SW 1271 (cell line): ENCODE measurements at places on chromosomes 2 and 18.
A peak's percentile ranks its signal among the peaks of the same experiment; 100 is the strongest.

- DNase-seq, result no peak
Measured at GRCh38 chr2:105294046-105294445, 35.5 kb downstream of the TGFBRAP1 start.

- DNase-seq, result no peak
Measured at GRCh38 chr2:127277028-127277427, 16.9 kb downstream of the ERCC3 start.

DNA sequence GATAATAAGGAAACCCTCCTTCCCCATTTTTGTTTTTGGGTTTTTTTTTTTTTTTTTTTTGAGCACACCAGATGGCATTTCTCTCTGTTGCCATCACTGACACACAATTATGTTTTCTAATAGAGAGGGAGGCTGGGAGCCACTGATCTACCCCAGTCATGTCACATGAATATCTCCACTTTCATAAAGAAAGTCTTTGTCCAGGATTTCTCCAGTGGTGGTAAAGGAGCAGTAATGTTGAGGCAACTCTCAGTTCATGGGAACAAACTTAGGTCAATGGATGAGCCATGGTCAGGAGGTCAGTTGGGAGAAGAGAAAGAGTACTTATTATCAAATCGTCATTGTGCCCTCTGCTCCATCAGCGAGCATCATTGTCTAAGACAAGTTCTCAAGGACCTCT, 603.7 kb downstream of the ARHGAP15 start:
- no peak for DNase-seq

- DNase-seq, result no peak
Measured at GRCh38 chr2:203097735-203098134, 83.1 kb downstream of the NBEAL1 start.

GRCh38 chr2:10897956-10898355, 13.8 kb upstream of the KCNF1 start:
- DNase-seq, result no peak

- no peak for DNase-seq
Measured at GRCh38 chr2:6071519-6071918, 379.3 kb downstream of the SOX11 start.

DNA sequence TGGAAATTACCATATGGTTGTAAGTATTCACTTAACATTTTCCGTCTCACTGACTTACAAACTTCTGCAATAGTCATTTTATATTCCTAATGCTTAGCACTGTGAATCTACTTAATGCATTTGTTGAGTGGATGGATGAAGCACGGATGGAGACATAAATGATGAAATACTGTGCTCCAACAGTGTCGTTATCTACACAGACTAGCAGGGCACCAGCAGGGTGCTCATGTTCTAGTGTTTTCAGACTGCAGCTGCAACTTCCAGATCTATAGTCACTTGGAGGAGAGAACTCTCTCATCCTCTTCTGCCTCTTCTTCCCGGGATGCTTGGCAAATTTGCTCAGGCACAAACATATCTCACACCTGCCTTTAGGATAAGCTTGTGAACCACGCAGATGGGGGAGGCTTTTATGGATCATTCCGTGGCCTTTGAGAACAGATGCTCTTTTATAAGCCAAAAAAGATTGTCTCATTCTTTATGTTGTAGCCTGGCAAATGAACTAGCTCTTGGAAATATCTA, 797.7 kb downstream of the MBD2 start:
- DNase-seq, result no peak

DNA sequence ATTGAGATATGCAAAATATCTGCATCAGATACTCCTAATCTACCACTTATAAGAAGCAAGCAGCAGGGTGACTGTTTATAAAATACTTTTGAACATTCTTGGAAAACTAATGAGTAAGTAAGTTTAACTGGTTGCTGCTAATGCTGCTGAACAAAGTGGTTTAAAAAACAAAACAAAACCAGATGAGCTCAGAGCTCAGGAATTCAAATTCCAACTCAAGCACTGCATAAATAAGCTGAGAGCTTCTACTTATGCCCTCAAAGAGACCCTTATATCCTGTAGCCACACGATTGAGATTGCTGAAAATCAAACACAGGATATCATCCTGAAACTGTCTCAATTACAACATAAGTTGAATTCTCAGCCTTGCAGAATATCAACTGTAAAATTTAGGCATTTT, 62.3 kb upstream of the NYAP2 start:
- DNase-seq, result peak; percentile 3

DNA sequence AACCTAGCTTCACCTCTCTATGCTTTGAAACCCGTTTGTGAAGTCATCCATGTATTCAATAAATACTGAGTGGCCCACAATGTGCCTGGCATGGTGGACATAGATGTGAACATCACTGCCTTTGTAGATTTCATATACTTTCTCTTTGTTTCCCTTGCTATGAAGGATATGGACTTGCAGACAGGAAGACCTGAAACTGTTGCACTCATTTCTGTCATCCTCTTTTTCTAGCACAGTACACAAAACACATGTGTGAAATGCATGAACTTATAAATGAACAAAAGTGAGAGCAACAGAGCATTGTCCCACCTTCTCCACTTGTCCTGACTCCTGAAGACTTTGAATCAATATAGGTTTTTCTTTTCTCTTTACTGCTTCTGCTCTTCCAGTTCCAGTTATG, 249.4 kb upstream of the LINC00305 start:
- DNase-seq, result no peak

DNA sequence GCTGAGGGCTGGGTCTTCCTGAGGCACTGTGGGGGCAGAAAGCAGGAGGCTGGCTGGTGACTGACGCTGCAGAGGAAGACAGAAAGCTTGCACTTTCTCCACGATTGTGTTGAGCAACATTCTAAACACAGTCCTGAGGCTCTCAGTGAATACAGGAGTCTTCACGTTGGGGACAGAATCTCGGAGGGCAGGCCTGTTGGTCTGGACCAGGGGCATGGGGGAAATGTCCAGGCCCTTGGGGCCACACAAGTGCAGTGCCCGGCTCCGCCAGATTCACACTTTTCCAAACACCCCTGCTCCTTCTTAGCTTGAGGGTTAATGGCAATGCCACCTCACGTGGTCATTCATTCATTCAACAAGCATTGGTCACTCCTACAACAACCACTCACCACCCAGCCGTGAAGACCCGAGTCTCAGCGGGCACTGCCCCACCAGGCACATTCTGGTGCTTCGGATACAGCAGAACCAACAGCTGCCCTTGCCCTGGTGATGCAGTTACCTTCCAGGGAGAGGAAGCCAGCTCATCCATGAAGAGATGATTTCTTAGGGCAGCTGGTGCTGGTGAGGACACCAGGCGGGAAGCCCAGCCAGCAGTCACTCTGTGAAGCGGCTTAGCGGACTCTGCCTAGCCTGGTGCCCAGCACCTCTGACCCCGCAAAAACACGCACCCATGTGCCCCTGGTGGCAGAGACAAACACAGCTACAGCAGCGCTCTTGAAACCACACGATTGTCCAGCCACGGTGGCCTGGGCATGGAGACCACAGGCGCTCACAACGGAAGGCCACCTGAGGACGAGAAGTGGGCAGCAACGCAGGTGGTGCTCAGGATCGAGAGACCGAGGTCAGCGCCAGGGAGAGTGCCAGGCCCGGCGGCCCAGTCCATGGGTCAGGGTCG, 10.9 kb upstream of the GPC1 start:
- DNase-seq, result no peak

DNA sequence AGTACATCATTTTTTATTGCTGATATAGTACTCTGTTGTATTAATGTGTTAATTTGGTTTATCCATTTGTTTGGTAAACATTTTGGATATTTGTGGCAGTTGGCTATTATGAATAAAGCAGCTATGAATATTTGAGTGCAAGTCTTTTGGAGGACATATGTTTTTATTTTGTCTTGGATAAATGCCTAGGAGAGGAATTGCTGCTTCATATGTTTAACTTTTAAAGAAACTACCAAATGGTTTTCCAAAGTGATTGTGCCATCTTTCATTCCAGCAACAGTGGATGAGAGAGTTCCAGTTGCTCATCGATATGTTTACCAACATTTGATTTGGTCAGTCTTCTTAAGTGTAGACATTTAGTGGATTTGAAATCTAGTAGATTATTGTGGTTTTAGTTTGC, 51.8 kb downstream of the MERTK start:
- no peak for DNase-seq

- no peak for DNase-seq
Measured at GRCh38 chr2:84735389-84735788, 145.5 kb downstream of the TRABD2A start.

DNA sequence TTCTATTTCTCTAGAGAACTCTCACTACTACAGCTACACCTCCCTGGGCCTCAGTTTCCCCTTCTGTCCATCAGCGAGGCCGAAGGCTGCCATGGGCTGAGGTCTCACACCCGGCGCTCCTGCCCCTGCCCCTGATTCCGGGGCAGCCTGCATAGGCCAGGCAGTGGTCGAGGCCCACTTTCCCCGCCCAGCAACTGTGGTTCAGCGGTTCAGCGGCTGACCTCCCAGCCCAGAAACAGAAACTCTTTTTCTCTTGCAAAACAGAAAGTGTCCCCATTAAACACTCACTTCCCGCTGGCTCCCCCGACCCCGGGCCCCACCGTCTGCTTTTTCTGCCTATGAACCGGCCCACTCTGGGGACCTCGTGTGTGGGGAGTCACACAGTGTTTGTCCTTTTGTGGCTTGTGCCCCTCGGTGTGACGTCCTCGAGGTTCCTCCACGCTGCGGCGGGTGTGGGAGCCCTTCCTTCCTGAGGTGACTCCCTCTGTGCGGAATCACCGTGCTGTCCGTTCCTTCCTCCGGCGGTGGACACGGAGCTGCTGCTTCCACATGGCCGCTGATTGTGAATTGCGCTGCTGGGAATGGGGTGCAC, 16.0 kb downstream of the PDCD1 start:
- no peak for DNase-seq

DNA sequence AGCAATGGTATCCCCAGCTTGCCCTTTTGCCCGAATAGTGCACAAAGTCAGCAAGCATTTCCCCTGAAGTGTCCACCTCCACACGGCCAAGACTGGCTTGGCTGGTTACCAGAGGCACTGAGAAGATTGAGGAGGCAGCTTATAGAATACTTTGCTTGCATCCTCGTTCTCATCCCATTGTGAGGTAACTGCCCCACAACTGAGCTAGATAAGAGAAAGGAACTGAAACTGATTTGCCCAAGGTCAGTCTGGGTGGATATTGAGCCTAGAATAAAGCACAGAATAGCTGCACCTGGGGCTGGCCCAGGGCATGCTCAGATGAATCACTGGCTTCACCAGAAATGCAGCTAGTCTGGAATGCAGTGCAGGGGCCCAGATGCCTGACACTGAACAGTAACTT, 32.7 kb upstream of the MAP4K3 start:
- no peak for DNase-seq

DNA sequence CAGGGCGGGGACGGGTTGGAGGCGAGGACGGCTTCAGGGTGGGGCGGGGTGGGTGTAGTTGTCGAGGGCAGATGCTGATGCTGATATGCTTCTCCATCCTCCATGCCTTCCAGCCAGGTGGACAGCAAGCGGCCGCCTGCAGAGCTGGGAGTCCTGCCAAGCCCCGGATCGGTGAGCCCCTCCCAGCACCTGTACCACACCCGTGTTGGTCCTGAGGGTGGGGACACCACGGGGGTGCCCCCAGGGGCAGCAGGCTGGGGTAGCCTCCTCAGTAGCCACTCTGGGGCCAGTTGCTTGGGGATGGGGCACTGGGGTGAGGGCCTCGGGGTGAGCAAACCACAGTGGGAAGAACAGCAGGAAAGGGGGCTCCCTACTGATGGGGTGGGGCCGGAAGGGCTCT, 2.6 kb downstream of the ANO7 start:
- no peak for DNase-seq

DNA sequence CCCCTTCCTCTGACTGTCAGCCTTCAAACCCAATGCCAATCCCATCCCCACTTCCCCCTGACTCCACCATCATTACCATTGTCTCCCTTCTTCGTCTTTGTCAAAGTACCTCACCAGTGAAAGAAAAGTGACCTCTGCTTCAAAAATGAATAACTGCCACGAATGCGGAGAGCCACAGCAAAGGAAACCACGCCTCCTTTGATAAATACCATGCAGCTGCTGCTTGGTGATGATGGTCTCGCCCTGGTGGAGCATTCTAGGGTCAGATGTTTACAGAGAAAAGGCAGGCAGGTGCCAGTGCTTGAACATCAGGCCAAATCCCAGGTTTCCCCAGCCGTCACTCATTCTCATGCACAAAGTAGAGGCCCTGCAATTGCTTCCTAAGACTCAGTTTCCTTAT, 162.2 kb downstream of the BCL11A start:
- DNase-seq, result no peak

DNA sequence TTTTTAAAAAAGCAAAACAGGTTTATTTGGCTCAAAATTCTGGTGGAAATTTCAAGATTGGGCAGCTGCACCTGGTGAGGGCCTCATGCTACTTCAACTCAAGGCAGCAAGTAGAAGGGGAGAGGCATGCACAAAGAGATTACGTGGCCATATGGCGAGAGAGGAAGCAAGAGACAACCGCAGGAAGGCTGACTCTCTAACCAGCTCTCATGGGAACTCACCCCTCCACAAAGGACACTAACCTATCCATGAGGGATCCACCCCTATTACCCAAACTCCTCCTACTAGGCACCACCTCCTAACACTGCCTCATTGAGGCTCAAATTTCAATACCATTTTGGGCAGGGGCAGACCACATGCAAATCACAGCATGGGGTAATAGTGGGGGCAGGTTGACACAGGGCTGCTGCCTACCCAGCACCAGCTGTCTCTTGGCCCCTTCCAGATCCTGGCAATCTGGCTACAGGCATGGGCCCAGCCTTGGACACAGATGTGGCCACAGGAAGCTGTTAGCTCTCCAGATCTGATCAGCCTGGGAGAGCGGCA, 2.0 kb upstream of the CAPN10 start:
- DNase-seq, result peak; percentile 11

GRCh38 chr2:19541884-19542283, 183.5 kb upstream of the OSR1 start:
- peak; percentile 17 for DNase-seq

DNA sequence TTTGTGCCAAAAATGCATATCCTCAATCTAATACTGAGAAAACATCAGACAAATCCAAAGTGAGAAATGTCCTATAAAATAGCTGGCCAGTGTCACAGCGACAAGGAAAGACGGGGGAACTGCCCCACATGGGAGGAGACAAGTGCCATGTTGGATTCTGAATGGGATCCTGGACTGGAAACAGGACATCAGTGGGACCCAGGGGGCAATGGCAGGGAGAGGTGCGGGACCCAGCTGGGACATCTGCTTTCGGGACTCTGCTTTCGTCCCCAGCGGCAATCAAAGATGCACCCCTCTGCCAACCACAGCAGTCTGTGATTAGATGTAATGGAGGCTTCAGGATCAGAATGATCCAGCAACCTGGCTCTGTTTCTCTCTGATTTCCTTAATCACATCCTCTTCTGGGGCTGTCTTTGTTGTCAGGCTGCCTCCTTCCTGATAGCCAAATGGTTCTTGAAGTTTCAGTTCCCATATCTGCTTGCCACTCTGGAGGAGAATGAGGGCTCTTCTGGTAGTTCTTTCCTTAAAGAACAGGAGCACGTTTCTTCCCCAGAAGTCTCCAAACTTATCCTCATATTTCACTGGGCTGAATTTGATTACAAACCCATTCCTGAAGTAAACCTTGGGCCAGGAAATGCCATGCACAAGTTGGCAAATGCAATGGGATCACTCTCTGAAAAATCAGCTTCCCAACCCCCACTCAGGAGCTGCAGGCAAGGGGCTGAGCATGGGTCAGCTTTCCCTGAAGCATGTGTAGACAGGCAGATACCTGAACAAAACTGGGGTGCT, 13.6 kb upstream of the PROC start:
- no peak for DNase-seq

GRCh38 chr18:2978661-2979106, 34.3 kb downstream of the LPIN2 start:
- DNase-seq, result no peak

- DNase-seq, result no peak
Measured at GRCh38 chr2:71725836-71726235, 272.5 kb downstream of the DYSF start.
